ENCODE measurements at places on chromosomes 16 and 17.

DNA sequence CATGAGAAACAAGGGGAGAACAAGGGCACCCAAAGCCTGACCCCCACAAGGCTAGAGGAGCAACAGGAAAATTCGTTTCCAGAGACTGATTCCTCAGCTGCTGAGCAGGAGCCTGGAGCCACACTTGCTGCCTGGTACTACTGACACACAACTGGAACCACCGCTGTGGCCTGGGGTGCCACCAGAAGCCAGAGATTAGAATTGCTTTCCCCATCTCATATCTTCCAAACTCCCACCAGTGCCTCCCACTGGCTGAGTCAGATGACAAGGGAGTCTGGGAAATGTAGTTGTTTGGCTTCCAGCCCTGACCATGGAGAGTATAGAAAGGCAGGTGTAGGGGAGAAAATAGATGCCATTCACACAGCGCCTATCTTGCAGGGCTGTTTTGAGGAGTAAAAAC lies 4.1 kb upstream of the TMEM11 start:
- DNase-seq = no peak

DNA sequence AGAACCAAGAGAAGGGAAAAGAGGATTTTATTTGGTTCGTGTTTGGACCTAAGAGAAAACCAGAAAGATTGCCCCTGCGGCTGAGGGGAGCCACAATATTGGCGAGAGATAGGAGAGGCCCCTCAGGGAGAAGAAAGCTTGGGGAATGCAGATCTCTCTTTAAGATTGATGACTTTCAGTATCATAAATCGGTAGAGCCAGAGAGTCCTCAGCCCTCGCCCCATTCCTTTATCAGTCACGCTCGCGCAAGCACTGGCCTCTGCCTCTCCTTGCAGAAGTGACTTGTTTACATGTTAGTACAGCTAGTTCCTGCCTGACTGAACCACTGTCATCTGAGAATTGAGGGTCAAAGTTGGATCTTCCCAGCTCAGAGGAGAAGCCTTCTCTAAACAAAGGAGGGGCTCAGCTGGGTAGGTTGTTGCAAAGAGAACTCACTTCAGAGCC lies 21.5 kb upstream of the KRT19 start:
- DNase-seq = no peak

- DNase-seq = no peak
Observed at GRCh38 chr16:27642756-27643155, 92.8 kb downstream of the KATNIP start.

- no peak for DNase-seq
Observed at GRCh38 chr16:47469227-47469626, 8.1 kb downstream of the PHKB start.

DNA sequence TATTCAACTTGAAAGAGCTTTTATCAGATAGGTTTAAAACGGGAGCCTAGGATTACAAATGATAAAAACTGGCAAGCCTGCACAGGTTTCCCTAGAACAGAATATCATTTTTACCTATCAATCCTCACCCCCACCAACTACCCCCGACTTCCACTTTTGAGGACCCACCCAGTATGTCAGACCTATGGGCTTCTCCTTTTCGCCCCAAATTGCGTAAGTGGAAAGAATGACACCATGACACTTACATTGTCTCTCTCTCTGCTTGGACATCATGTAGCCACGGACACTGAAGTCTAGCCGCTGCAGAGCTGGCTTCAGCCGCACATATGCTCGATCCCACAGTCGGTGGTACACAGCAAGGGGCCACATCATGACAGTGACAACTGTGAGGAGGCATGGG lies 7.4 kb upstream of the PSMC3IP start:
- DNase-seq = no peak

DNA sequence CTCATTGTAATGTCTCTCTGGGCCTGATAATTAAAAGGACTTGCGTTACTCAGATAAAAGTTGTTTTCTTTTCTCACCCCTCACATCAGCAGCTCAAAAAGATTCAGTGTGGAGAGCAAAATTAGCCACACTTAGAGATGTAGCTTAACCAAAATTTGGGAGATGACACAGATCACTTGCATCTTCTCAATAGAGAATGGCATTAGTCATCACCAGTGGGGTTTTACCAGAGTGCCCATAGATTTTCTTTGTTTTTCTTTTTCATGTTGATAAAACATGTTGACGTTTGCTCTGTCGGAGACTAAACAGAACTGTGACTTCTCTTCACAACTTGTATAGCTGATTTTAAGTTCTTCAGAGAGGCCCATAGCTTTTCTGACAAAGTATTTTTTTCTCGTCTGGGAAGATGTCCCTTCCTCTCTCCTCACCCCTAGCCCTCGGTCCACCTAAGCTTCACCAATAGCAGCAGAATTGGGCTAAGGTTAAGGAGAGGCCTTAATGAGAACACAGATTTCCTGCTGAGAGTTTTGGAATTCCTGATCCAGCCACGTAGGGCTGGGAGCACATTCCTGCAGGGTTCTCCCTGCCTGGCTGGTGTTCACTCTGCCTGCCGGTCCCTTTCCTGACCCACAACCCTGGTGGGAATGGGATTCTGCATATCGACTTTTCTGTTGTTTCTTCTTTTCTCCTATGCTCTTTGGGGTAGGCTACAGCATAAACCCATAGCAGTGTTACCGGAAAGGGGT lies 92.6 kb downstream of the CACNG3 start:
- no peak for DNase-seq
